ENCODE measurements at places on chromosomes 7 and 10. TPM values are rescaled to one million over a fixed set of nuclear protein-coding genes. Genes with fewer than 3 reads are reported as not detected.

HSPA12A gene
- total RNA-seq, result 14.2 TPM

RGR gene
- total RNA-seq, result not detected

FLNC gene
- total RNA-seq, result 4.9 TPM

BET1 gene
- 22.2 TPM for total RNA-seq

CPED1 gene
- not detected for total RNA-seq

OR2F2 gene
- total RNA-seq, result not detected

GBX1 gene
- total RNA-seq, result not detected

ZPBP gene
- total RNA-seq, result not detected

DNA2 gene
- total RNA-seq, result 8.7 TPM

ARHGEF35 gene
- 0.23 TPM for total RNA-seq

NRP1 gene
- 109 TPM for total RNA-seq

SLC26A3 gene
- total RNA-seq, result not detected

FXYD4 gene
- total RNA-seq, result not detected

CNNM1 gene
- 19.0 TPM for total RNA-seq

Data from A549 treated with DMSO at 1 μM for 4 hours (cell line).